ENCODE measurements at places on chromosomes 11 and 22.

- no peak for DNase-seq
Observed at GRCh38 chr11:12745787-12746186, 71.6 kb downstream of the TEAD1 start.

DNA sequence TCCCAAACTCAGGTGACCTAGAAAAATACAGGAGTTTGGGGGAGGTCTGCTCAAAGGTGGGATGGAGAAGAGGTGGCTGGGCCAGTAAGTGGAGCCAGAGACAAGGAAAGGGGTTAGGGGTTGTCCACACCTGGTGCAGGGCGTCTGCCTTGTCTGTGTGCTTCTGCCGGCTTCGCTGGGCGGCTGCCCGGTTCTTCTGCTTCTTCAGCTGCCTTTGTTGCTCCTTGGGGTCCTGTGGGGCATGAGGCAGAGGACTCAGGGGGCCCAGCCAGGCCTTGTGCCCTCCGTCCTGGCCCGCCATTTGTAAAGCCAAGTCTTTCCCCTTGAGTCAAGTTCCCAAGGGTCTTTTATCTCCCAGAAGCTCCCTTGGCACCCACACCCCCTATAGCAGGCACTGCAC, 2.5 kb downstream of the BATF2 start:
- no peak for DNase-seq

DNA sequence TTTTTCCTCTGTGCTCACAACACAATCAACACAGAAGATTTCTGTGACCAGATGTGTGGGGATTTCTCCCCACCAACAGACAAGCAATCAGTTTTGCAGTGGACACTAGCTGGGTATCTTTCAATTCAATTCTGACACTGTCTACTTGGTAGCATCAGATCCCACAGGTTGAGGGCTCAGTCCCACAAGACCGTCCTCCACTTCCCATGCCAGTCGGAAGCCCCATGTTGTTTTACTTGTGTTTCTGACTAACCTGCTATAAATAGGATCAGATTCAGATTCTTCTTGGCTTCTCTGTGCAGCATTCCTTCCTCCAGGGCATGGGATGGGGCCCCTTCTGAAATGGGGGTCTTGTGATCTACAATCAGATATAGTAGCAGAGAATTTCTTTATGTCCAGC, 19.6 kb downstream of the ACER3 start:
- DNase-seq = no peak

- DNase-seq = no peak
Observed at GRCh38 chr11:70569618-70569890, 171.2 kb downstream of the CTTN start.

DNA sequence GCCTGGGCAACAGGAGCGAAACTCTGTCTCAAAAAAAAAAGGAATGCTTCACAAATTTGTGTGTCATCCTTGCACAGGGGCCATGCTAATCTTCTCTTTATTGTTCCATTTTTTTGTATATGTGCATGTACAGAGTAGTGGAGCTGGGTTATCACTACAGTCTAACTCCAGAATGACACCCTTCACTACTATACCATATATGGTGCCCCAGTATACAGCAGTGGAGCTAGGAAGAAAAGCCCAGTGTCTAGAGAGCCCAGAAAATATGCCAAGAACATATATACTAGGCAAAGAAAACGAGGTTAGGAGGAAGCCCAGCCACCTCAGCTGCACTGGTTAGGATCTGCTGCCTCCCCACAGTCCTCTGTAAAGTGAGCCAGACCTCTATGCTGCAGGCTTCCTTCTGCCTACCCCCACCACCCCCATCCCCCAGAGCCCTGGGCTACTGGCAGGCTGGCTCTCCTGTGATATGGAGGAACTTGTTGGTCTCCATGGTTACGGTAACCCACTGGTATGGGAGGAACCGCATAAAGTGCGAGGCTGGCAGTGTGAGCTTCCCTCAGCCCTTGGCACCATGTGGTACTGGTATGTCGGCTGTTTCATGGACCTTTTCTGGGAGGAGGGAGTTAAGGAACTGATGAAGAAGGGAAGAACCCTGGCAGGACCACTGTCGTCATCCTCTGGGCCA, 34.3 kb downstream of the RCOR2 start:
- DNase-seq = no peak

DNA sequence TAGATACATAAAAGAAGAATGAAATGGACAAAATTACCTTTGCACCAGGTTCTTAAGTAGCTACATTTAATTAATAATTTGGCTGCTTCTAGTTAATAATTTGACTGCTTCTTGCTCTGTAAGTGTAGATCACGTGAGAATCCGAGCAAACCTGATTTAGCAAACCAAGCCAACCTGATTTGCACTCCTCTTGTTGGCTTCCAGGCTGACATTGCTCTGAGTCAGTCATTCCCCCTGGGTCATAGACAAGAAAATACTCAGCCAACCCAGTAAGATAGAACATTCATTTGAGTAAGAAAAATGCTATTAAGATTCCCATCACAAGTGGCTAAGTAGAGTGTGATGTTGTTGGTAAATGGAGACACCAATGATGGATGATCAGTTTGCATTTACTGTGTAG, 304.1 kb downstream of the C11orf87 start:
- DNase-seq = no peak

DNA sequence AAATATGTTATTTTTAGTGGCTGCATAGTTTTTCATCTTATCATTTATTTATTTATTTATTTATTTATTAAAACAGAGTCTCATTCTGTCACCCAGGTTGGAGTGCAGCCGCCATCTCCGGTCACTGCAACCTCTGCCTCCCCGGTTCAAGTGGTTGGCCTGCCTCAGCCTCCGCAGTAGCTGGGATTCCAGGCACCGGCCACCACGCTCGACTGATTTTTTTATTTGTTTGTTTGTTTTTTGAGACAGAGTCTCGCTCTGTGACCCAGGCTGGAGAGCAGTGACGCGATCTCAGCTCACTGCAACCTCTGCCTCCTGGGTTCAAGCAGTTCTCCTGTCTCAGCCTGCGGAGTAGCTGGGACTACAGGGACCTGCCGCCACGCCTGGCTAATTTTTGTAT, 262.9 kb upstream of the DDI1 start:
- no peak for DNase-seq

DNA sequence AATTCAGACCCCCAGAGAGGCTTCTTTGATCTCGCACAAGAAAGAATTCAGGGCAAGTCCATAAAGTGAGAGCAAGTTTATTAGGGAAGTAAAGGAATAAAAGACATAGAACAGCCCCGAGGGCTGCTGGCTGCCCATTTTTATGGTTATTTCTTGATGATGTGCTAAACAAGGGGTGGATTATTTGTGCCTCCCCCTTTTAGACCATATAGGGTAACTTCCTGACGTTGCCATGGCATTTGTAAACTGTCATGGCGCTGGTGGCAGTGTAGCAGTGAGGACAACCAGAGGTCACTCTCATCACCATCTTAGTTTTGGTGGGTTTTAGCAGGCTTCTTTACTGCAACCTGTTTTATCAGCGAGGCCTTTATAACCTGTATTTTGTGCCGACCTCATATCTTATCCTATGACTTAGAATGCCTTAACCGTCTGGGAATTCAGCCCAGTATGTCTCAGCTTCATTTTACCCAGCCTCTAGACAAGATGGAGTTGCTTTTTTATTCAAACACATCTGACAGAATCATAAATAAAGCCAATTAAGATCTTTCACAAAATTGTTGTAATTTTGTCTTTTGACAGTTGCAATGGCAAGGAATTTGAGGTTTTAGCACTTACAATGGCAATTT, 7.6 kb downstream of the DDIAS start:
- DNase-seq = no peak

DNA sequence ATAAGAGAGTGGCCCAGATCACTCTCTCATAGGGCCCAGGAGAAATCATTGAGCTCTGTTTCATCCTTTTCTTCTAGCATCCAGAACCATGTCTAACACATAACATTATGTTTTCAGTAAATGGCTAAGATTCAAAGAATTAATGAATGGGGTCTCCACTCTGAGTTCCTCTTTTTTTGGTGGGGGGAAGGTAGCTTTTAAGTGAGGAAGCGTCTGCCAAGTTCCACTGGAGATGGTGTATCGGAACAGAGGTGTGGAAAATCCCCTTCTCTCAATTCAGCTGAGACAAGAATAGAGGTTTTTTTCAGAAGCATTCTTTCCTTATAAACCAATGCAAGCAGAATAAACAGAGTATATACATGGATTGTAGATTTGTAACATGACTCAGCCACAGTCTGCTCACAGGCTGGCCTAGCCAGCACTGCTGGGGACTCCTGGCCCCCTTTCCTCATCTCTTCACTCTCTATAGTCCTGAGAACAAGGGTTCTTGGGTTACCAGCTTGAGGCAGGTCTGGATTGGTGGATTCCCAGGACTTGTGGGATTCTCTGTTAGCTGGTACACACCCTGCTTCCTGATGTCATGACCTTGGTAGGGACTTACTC, 97.2 kb downstream of the TRAF6 start:
- no peak for DNase-seq

GRCh38 chr11:30197869-30198268, 32.9 kb upstream of the FSHB start:
- DNase-seq = no peak

GRCh38 chr22:48721395-48721669, 1106.3 kb downstream of the BRD1 start:
- DNase-seq = no peak

GRCh38 chr11:95652002-95652472, 137.5 kb downstream of the FAM76B start:
- DNase-seq = no peak

GRCh38 chr11:130778026-130778425, 138.3 kb downstream of the SNX19 start:
- no peak for DNase-seq

DNA sequence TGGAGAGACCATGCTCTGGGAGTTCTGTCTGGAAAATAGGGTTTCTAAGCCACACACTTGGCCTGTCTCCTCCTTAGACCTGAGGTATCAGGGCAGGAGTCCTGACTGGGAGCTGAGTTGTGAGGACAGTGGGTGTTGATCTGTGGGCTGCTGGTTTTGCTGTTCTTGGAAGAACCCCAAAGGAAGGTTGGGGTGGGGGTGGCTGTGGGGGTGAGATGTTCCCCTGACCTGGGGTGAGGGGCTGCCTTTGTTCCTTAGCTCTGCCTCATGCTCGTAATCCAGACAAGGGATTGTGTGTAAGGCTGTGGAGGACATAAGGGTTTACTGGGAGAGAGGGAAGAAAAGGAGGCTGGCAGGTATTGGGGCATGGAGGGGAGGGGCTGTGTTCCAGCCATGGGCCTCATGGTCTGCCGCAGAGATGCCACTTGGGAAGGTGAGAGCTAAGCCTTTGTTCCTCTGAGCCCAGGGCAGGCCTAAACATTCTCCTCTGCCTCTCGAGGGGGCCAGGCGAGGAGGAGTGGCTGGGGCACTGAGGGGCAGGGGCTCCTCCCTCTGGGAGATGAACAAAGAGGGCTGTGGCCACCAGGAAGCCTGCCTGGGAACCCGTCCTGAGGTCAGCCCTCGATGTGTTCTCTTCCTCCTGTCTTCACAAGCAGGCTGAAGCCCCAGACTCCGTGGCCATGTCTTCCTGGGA, 4.4 kb downstream of the OTOG start:
- no peak for DNase-seq
